ENCODE measurements at places on chromosomes 16 and 17.

DNA sequence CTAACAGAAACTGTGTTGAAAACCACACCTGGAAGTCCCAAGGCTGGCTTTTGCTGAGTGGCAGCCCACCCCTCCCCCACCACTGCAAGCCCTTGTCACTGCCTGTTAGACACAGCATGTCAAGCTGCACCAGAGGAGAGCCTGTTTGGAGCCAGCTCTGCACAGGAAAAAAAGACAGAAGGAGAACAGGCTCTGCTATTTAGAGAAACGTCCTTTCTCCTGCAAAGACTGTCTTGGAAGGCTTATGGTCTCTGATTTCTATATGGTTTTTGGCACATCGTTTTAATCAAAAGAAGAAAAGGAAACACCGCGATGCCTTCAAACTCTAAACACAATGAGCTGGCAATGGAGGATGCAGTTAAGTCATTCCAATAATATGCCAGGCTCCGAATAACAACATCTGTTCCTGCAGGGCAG lies 275.5 kb downstream of the MAP2K4 start:
- DNase-seq = no peak

DNA sequence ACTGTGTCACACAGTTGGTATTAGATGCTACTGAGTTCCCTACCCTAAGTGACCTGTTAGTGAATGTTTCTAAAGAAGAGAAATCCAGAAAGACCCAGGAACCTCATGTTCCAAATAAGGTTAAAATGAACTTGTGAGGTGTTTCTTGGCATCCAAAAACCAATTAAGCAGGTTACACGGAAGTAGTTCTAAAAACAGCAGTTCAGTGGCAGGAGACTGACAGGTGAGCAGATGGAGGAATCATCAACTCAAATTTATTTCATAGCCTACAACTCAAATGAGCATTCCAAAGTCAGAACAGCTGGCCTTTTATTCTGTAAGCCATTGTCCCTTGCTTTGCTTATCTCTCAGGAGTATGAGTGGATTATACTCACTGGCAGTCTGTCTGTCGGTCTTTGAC lies 188.3 kb downstream of the IRX3 start:
- no peak for DNase-seq

GRCh38 chr16:57299009-57299718 lies 14.7 kb upstream of the PLLP start:
- peak; percentile 34 for DNase-seq

- DNase-seq = no peak
Observed at GRCh38 chr16:81413245-81413990, 31.2 kb upstream of the CMIP start.

GRCh38 chr16:53732296-53732929 lies 28.5 kb downstream of the FTO start:
- DNase-seq = no peak

GRCh38 chr17:76171706-76172105 lies 30.7 kb upstream of the FOXJ1 start:
- DNase-seq = no peak

DNA sequence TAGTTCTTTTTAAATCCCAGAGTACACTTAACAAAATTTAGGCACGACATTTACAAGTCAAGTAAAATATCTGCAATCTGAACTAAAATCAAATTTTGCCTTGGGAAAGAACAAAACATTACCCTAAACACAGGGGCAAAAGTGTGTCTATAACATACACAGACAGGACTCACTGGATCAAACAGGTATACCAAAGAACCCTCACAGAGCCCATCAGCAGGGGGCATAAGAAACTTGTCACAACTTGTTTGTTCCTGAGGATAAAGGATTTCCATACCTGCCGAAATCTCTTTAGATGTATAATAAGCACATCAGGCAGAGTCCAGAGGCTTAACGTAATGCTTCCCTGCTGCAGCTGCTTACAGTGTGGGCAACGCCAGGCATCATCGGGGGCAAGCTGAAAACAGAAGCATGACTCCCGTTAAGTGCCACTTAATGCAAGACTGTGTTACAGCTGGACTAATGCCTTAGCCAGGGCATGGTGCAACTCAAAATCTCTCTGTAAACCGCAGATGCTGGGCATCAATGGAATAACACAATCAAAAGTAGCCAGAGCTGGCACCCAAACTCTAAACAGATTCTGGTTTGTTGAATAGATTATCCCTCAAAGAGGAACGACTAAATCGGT lies 67.0 kb downstream of the USP31 start:
- no peak for DNase-seq

GRCh38 chr16:56637814-56638750 lies at the start of gene MT1A:
TSS of gene MT1A (plus strand) at chr16:56638666. CDS start at chr16:56638739, 73 bp downstream.
- no peak for DNase-seq

- no peak for DNase-seq
Observed at GRCh38 chr17:52294301-52294700, 135.8 kb upstream of the CA10 start.

- no peak for DNase-seq
Observed at GRCh38 chr16:65016754-65017153, 105.1 kb downstream of the CDH11 start.

GRCh38 chr17:80005360-80006338 lies 30.0 kb downstream of the TBC1D16 start:
- peak; percentile 47 for DNase-seq

GRCh38 chr16:11795887-11796226 lies 1.2 kb downstream of the ZC3H7A start:
- no peak for DNase-seq

DNA sequence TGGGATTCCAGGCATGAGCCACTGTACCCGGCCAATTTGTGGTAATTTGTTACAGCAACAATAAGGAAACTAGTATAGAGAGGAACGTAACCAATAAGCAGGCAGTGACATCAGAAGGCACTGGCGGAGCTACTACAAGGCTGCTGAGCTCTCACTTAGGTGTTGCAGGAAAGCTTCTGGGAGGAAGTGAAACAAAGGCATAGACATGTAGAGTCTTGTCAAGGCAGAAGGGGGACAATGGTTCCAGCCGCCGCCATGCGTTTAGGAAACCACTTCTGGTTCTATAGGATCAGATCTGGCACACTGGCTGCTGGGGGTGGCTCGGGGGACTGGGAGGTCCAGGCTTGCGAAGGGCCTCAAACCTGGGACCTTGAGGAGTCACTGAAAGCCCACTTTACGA lies 9.4 kb upstream of the CPSF4L start:
- DNase-seq = no peak

- DNase-seq = no peak
Observed at GRCh38 chr17:56917559-56918296, 3.9 kb upstream of the TRIM25 start.

- no peak for DNase-seq
Observed at GRCh38 chr16:74607962-74608356, 1.0 kb upstream of the GLG1 start.

- DNase-seq = no peak
Observed at GRCh38 chr16:30519120-30520049, 7.0 kb downstream of the ZNF768 start.

DNA sequence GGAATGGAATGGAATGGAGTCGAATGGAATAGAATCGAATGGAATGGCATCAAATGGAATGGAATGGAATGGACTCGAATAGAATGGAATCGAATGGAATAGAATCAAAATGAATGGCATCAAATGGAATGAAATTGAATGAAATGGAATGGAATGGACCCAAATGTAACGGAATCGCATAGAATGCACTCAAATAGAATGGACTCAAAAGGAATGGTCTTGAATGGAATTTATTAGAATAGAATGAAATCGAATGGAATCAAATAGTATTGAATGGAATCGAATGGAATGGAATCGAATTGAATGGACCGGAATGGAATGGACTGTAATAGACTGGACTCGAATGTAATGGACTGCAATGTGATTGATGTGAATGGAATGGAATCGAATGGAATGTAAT lies 501.4 kb upstream of the WSB1 start:
- DNase-seq = no peak

DNA sequence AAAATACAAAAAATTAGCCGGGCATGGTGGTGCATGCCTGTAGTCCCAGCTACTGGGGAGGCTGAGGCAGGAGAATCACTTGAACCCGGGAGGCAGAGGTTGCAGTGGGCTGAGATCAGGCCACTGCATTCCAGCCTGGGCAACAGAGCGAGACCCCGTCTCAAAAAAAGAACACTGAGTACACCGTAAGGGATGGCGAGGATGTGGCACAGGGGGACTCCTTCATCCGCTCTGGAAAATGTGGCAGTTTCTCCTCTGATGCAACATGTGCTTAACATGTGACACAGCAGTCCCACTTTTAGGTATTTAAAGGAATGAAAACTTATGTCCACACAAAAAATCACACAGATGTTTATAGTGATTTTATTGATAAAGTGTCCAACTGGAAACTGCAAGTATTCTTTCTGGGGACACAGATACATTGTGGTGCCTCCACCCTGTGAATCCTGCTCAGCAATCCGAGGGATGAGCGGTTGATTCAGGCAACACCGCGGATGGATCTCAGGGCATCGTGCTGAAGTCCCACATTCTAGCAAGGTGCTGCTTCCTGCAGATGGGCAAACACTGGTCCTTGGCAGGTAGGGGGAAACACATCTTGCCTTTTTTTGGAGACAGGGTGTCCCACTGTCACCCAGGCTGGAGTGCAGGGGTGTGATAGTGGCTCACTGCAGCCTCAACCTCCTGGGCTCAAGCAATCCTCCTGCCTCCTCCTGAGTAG lies 3.5 kb upstream of the C16orf95 start:
- DNase-seq = no peak

GRCh38 chr17:64506576-64507412 lies at the start of gene CEP95:
TSS of gene CEP95 (plus strand) at chr17:64506977. CDS start at chr17:64507098, 121 bp downstream.
- DNase-seq = peak; percentile 90

- no peak for DNase-seq
Observed at GRCh38 chr16:24671455-24671954, 57.9 kb upstream of the TNRC6A start.

- peak; percentile 65 for DNase-seq
Observed at GRCh38 chr17:1720856-1721386, 3.6 kb upstream of the WDR81 start.

DNA sequence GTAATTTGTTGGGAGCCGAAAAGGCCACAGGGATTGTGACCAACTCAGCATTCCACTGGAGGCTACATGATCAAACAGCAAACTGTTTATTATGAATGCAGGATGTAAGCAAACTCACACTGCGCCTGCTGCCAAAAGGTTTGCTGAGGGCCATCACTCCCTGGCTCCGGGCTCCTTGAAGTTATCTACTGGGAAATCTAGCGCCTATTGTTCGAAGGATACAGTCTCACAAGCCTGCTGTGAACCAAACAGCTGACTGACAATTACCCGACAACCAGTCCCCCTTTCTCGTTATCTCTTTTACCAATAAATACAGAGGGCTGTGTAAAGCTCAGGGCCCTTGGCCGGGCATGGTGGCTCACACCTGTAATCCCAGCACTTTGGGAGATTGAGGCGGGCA lies 52.5 kb downstream of the BCL7C start:
- DNase-seq = no peak

- DNase-seq = no peak
Observed at GRCh38 chr17:34314279-34314678, 5.0 kb upstream of the CCL8 start.

GRCh38 chr16:74309789-74310781 lies 13.5 kb downstream of the PSMD7 start:
- DNase-seq = no peak

GRCh38 chr17:14152721-14153120 lies 83.4 kb downstream of the COX10 start:
- DNase-seq = no peak

GRCh38 chr17:979539-980405 lies at the start of gene NXN:
TSS of gene NXN (minus strand) at chr17:979776.
- peak; percentile 91 for DNase-seq

- DNase-seq = no peak
Observed at GRCh38 chr17:77736199-77736585, 222.3 kb upstream of the TNRC6C start.

DNA sequence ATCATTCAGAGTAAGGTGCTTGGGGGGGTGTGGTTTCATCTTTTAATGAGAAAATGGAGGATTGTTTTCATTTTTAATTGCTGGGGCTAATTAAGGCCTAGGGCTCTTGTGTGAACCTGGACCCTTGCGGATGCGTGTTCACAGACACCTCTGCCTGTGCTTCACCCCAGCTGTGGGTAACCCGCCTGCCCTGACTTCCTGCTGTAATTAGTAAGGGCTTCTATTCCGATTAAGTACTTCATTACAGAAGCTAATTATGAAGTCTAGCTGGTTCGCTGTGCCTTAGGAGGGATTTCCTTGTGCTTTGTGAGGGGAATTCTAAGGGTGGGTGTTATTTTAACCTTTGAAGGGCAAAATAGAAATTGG lies 215.3 kb downstream of the PMP22 start:
- no peak for DNase-seq

GRCh38 chr17:81682565-81683207 lies 911 bp downstream of the ARL16 start:
- no peak for DNase-seq

DNA sequence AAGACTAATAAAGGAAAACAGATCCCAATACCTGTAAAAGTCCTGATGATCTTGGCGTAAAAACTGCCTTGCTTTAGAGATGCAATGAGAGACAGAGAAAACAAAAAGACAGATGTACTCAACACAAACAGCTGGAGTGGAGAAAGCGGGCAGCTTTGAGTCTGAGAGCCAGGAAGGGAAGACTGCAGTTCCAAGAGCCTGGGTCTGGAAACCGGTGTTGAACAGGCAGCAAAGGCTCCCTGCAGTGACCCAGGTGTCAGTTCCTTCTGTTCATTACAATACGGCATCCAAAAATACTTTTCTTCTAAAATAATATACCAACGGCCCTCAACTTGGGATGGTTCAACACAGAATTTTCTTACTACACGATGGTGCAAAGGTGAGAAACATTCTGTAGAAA lies 29.6 kb downstream of the VPS53 start:
- DNase-seq = no peak

DNA sequence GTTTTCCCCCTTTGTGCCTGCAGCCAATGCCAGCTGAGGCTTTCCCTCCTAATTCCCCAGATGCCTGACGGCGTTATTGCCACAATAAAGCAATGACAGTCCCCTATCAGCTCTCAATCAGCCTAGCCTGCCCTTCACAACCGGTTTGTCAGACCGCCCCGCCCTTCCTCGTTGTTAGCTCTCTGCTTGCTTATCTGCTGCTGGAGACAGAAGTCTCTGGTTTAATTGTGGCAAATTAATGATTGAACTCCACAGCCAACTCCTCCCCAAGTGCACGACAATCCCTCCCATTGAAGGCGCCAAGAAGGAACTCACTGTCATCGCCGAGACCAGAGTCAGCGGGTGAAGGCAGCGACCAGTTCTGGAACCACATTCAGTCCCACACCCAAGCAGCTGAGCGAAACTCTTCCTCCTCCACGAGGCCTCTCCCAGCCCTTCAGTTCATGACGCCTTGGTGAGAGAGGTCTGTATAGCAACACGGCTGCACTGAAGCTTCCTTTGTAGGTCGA lies 474.4 kb downstream of the SLC39A11 start:
- DNase-seq = no peak

Data from stimulated activated CD4-positive, alpha-beta T cell treated with anti-CD3 and anti-CD28 coated beads, Interleukin-12 subunit alpha, Interleukin-12 subunit beta, amount 100 ng/mL, for 4 hours (primary cell).